ENCODE measurements at places on chromosomes 5 and 9.

DNA sequence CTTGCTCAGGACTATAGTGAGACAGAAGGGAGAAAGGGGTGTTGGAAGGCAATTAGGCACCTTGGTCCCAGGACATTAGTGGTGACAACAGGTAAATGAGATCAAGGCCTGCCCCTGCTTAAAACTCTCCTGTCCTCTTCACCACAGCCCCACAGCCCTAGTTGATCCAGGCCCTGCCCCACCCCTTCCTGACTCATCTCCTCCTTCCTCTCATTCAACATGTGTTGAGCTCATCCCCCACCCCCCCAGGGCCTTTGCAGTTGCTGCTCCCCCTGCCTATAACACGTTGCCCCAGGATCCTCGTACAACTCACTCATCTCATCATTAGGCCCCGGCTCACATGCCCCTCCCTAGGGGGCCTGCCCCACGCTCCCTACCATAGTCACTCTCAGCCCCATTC is 66.8 kb downstream of the TSPAN17 start:
- no peak for DNase-seq

- no peak for DNase-seq
Measured at GRCh38 chr9:111158363-111158762, 120.1 kb upstream of the LPAR1 start.

DNA sequence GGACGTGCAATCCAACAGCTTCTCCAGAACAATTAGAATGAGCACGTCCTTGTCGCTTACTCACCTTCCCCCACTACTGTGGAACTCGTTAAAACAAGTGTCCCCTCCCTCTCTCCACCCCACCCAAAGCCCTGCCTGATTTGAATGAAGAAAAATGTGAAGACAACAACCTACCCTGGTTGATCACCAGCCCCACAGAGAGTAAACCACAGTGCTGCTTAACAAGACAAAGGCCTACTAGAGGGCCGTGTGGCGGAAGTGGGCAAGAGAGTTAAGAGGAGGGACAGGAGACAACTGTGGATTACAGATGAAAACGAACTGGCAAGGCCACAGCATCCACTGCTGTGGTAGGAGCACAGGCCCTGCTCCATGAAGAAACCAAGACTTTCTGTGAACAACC is 51.1 kb downstream of the CDK5RAP2 start:
- DNase-seq, result no peak

DNA sequence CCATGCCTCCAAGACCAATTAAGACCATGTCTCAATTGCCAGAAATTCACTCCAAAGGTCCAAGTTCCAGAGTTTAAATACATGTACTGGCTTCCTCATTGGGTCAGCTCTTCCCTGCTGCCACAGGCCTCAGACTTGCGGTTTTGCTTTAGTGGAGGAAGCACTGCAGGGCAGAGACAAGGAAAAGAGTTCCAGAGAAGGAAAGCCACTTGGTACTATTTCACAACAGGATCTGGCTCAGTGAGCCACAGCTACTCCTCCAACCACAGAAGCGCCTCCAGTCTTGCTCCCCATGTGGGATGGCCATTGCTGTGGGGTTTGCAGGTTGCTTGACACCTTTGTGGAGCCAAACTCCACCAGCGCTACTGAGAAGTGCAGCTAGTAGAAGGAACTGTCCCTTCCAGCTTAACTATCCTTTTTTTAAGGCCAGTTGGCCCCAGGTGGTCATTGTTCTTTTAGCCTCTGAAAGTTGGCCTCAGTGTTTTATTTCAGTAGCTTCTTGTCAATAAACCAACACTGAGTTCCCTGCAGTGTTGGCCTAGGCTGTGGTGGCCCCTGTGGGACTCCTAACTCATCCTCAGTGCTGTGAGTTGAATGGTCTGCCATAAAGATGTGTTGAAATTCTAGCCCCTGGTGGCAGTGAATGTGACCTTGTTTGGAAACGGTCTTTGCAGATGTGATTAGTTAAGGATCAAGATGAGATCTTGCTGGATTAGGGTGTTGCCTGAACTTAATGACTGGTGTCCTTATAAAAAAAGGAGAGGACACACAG is 93.7 kb upstream of the DAP start:
- peak; percentile 92 for DNase-seq

DNA sequence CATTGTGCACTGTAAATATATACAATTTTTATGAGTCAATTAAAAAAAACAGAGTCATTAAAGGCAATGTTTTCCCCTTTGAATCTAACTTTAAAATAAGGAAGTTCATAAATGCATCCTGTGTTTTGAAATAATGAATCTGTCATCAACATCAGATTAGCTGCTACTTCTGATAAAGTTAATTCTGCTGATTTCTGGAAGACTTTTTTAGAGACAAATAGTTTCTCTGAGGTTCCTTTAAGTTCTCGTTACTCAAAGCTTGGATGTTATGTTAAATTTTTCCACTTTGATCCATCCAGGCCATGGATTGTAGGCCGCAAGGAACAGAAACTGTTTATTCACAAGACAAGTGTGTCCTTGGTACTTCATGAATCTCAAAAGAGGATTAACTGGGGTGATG is 115.5 kb downstream of the CARTPT start:
- DNase-seq, result peak; percentile 30

DNA sequence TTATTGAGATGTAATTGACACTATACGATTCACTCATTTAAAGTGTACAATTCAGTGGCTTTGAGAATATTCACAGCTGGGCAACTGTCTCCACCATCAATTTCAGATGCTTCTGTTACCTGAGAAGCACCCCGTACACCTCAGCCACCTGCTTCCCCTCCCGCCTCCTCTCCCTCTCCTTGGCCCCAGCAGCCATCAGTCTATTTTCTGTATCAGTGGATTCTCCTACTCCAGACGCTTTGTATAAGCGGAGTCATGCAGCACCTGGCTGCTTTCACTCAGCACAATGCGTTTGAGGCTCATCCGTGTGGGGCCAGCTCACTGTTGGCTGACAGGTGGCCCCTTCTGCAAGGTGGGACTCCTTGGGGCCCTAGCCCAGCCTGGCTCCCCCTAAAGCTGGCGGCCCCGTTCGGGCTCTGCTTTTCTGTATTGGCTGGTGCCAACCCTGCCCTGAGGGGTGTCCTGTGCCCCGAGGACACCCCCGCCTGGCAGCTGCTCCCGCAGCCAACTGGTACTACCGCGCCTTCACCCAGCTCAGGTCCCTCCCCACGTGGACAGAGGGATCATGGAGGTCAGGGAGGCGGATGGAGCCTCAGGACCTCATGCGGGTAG is 124.4 kb upstream of the COL5A1 start:
- DNase-seq, result no peak

DNA sequence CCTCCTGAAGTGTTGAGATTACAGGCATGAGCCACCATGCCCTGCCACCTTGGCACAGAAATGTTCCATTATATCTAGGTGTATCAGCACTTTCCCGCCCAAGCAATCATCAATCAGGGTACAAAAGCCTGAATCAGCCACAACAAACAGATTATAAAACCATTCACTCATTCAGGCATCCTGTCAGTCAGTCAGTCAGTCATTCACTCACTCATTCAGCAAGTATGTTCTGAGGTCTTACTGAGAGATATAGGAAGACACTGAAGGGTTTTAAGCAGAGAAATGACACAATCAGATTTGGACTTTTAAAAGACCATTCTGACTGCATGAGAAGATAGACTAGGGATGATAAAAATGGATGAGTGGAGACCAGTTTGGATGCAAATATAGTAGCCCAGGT is 13.1 kb downstream of the PSMD5 start:
- DNase-seq, result no peak

DNA sequence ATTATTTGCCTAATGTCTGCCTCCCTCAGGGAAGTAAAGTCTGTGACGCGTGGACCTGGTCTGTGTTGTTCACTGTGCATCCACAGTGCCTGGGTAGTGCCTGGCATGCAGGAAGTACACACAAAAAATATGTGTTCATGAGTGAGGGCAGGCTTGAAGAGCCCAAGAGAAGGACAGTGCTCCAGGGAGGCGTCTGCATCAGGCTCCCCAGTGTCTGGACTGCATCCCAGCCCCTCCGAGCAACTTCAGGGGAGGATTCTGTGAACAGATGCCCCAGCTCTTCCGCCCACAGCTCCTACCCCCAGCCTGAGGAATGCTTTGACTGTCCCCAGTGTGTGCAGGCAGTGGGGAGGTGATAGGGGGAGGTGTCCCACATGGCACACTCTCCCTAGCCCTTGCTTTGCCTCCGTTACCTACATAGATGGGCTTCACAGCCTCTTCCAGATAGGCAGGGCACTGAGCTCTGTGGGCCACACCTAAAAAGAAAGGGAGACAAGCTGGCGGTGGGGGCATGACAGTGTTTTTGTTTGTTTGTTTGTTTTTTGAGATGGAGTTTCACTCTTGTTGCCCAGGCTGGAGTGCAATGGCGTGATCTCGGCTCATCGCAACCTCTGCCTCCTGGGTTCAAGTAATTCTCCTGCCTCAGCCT is 25.4 kb downstream of the IRF1 start:
- peak; percentile 33 for DNase-seq

DNA sequence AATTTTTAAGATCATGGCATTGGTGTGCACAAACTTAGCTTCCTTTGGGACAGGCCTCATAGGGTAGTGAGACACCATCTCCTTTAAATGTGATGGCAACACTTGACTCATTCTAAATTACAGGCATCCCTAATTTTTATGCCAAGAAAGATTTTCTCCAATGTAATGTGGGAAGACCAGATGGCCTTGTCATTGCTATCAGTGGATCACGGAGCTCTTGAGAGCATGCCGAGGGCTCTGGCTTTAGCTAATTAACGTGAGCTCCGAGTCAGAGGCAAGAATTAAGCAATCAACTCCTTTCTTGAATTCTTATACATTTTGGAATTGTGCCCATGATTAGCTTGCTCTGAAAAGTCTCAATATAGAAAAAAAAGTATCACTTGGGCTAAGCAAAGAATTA is 215.8 kb downstream of the LRRC70 start:
- no peak for DNase-seq

DNA sequence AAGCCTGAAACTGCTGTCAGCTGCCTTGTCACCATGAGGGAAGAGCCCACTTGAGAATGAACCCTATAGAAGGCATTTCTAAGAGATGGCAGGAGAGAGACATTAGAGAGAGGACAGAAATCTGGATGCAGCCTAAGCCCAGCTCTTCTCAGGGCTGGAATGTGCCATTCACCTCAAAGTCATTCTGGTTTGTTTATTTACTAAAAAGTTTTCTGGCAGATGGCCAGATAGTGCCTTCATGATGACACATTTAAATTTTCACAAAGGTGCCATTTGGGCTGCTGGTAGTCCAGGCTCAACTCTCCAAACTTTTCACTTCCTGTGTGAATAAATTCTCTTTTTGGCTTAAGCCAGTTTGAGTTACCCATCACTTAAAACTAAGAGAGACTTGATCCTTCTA is 144.6 kb upstream of the ZNF366 start:
- no peak for DNase-seq

- DNase-seq, result no peak
Measured at GRCh38 chr5:6616632-6617031, 16.2 kb downstream of the NSUN2 start.

- no peak for DNase-seq
Measured at GRCh38 chr5:53940921-53941320, 369.5 kb downstream of the ARL15 start.

GRCh38 chr5:80590766-80591165 is 20.7 kb upstream of the ANKRD34B start:
- no peak for DNase-seq

GRCh38 chr5:154757814-154758406 is 2.7 kb downstream of the LARP1 start:
- no peak for DNase-seq

- no peak for DNase-seq
Measured at GRCh38 chr9:76906647-76906975, 697 bp upstream of the PRUNE2 start.

Measured in Kasumi-1 (cell line).